Heart left ventricle (tissue), 16 donors: ENCODE measurements at places on chromosomes 16 and 17.

DNA sequence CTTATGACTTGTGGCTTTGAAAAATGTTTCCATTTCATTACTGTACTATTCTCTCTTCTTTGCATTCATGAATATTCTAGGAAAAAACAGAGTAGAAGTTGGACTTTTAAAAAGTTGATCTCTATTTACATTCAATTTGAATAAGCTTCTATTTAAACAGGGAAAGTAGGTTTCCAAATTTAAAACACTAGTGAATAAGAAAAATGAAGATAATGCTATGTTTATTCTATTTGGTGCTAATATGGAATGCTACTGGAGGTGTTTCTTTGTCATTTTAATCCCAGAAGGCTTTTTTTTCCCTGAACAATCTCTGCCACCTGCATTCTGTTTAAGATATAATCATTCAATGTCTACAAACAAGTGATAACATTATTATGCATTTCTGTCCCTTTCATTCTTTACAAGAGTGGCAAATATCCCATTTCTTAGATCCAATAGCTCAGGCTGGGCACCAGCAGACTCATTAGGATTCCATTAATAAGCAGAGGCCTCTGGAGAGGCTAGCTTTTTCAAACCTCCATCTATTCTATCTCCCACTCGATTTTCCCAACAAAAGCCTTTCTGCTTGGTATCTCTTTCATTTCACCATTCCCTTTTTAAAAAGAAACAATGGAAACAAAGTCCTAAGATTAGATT, 1001.6 kb upstream of the CDH8 start:
- no peak for DNase-seq

GRCh38 chr17:35889818-35890773, 9.9 kb upstream of the CCL5 start:
- DNase-seq = no peak

DNA sequence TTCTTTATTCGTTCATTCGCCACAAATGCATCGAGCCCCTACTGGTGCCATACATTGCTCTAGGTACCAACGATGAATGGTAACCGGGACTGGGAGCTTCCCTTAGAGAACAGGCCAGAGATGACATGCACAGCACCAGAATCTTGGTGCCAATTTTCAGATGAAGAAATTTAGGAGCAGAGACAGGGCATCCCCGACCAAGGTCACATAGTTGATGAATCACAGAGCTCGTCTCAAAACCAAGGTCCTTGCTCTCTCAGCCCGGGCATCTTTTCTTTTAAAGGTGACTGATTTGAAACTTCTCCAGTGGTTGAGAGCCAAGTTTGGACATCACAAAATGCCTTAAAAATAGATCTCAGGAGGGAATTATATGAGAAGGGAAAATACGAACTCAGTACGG, 73.2 kb upstream of the C16orf82 start:
- DNase-seq = no peak

DNA sequence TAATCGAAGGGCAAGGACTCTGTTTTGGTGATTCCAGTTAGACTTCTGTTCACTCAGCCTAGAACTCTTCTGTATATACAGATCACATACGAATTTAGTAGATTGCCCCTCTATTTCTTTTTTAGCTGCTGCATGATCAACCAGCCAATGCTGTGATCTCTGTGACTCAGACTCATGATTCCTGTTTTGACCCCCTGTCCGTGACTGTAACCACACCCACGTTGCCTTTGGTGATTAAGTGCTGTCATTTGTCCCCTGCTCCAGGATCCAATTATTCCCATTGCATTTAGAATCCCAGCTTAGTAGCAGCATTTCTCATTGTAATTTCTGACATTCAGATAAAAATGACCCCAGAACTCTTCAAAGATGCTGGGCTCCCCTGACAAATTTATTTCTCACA, 545.7 kb downstream of the NPIPA7 start:
- DNase-seq = no peak

- no peak for DNase-seq
These were observed 51.9 kb downstream of the COG7 start for GRCh38 chr16:23401139-23401538.

DNA sequence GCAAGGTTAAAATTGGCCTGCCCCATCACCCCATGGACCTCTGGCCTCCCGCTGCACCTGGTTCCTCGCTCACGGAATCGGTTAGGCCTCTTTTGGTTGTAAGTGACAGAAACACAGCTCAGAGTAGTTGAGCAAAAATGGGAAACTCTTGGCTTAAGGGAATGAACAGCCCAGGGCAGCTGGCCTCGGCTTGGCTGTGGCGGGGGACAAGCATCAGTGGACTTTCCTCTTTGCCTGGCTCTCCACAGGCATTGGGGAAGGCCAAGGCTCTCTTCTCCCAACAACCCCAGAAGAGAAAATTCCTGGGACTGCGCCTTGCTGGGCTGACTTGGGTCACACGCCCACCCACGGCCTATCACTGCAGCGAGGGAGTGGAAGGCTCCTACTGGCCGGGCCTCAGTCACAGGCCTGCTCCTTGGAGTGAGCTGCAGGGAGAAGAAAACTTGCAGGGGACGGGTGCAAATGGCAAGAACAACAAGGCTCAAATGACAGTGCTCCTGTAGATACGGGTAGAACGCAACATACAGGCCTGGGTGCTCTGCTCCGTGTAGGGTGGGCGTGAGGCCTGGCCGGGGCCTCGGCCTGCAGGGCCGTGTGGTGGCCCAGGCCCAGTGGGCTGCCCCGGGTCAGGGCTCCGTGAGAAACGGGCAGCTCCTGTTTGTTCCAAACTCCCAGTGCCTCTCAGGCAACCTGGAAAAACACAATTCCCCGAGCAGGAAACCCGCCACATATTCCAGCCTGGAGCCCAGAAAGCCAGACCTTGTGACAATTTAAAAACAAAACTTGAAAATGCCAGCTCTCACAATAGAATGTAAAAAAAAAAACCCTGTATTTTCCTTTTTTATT, 25.0 kb upstream of the ATP2A3 start:
- no peak for DNase-seq

DNA sequence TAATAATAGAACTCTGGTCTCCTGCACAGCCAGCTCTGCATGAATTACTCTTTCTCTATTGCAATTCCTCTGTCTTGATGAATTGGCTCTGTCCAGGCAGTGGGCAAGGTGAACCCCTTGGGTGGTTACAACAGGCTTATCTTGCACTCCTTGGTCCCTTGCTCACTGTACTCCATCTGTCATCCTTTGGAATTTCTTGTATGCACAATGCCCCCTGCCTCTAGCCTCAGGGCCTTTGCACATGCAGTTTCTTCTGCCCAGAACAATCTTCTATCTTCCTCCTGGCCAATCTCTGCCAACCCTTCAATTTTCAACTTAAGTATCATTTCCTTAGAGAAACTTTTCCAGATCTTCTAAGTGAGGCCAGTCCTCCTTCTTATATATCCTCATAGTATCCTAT, 114.7 kb upstream of the NLRP1 start:
- DNase-seq = no peak

- DNase-seq = peak; percentile 74
These were observed 311.4 kb downstream of the SEC14L1 start for GRCh38 chr17:77451894-77452852.

DNA sequence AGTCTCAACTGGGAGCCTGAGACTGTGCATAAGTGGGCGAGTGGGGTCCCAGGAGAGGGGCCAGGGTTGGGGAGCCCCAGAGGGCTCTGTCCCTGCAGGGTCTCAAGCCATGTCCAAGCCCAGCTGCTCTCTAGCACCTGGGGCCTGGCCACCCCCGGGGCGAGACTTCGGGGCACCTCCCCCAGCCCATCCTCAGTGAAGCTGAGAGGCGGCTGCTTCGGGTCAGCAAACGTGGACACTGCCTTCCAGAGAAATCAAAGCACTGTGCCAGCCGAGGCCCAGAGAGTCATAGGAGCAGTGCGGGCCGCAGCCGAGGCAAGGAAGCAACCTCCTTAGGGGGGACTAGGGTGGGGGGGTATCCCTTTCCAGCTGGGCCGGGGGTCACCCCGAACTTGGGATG, 77.5 kb downstream of the ENGASE start:
- DNase-seq = no peak

- peak; percentile 87 for DNase-seq
These were observed 934 bp downstream of the MAFG start for GRCh38 chr17:81926451-81927151.

- DNase-seq = no peak
These were observed 3.1 kb upstream of the HOXB2 start for GRCh38 chr17:48547808-48548522.

- no peak for DNase-seq
These were observed 109.1 kb upstream of the CDC42EP4 start for GRCh38 chr17:73420897-73421296.

DNA sequence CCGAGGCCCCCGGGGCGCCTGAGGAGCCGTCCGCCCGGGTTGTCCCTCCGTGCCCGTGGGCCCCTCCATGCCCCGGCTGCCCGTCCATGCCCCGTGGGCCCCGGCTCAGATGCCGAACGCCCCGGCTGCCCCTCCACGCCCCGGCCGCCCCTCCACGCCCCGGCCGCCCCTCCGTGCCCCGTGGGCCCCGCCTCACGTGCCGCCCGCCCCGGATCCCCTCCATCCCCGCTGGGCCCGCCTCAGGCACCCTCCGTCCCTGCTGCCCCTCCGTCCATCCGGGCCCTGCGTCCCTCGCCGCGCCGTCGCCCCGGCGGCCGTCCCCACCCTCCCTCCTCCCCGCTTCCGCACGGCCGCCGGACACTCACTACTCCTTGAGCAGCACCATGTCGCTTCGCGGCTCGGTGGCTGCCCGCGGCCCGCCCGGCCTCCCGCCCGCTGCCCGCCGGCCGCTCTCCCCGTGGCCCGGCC, 382 bp downstream of the PITPNA start:
- peak; percentile 60 for DNase-seq

GRCh38 chr17:29828676-29829284, 101.2 kb downstream of the SSH2 start:
- no peak for DNase-seq

DNA sequence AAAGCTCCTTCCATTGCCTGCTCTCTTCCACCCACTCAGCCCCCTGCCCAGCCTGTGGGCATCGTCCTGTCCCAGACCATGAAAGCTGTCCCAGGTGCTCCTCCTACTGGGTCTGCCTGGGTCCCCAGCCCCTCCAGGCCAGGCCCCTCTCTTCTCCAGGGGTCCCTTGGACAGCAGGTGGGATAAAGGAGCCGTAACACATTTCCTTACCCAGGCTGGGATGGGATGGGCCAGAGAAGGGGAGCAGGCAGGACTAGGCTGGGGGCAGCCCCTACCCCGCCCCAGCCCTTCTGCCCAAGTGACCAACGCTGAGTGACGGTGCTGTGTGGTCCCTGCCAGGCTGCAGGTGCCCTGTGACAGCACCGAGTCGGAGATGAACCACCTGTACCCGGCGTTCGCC, 80.1 kb downstream of the MGAT5B start:
- no peak for DNase-seq

- DNase-seq = no peak
These were observed 9.8 kb downstream of the SARM1 start for GRCh38 chr17:28381141-28381825.

DNA sequence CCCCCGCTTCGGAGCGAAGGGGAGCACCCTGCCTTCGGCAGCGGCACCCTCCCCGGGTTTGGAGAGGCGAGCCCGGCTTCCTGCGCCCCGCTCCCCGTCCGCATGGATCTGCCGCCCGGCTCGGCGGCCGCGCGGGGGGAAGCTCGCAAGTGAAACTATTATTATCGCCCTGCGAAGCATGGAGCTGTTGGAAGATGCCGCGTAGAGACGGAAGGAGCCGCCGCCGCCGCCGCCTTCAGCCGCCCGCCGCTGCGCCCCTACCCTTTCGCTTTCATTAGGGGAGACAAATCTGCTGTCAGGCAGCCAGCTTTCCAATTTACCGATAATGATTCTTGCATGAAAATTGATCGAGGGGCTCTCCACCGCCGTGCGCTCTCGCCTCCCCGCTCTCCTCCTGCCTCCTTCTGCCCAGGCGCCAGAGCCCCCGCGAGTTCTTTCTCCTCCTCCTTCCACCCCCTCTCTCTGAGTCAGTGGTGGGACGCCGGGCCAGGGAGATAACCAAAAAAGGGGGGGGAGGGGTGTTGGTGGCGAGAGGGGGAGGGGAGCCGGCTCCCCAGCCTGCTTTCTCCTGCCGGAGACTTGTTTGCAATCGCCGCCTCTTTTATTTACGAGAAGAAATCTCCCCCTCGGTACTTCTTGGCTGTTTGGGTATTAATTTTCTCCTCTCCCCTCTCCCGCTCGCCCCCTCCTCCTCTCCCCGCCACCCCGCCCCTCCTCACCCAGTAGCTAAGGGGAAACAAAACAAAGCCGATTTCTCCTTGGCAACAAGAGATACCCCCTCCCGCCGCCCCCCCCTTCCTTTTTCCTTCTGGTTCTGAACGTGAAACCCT, 58.0 kb upstream of the GSE1 start:
- DNase-seq = peak; percentile 81

DNA sequence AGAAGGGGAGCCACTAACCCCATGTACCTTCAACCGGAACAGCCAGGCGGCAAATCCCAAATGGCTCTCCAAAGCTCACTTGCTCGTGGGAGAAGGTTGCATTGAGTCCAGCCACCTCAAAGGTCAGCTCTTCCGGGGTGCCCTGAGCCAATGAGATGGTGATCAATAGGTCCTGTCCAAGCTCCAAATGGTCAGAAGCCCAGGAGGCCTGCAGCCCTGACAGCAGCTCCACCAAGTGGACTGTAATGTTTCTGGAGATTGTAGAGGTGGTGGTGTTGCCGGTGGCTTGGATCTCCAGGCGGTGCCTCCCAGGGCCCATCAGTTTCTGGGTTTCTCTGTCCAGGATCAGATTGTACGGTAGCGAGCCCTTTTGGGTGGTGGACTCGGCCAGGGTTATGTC, 39.9 kb upstream of the BCO1 start:
- DNase-seq = no peak

GRCh38 chr17:79850571-79851460, 11.6 kb upstream of the CBX4 start:
- peak; percentile 20 for DNase-seq

DNA sequence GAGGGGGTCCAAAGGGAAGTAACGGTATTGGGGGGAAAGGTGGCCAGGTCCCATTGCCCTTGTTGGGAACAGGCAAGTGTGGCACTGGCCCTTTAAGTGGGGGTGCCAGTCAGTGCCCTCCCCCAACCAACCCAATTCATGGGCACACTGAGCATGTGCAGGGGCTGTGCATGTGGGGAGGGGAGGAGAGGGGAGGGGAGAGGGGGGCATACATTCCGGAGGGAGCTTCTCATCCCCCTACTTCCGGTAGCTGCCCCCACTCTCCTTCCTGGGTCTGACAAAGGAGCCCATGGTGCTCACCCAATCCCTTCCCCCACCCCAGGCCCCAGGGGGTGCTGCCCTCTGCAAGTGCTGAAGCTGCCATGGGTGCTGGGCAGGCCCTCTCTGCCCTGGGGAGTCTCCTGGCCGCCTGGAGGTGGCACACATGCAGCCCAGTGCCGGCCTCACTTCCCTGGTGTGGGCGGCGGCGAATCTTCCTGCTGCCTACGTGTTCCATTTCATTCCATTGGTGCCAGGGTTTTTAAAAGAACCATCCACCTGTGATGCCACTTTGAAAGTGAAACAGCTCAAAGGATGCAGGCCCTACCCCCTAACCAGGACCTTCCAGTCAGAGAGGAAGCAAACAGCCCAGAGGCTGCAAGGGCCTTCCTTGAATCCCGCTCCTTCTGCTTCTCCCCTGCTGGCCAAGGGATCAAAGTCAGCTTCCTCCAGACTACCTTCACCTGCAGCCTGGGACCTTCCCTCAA, 11.0 kb downstream of the HEXIM2 start:
- DNase-seq = peak; percentile 67
